Natural killer cell (primary cell): ENCODE measurements at places on chromosomes 5 and 9. TPM values are rescaled to one million over a fixed set of nuclear protein-coding genes. Genes with fewer than 3 reads are reported as not detected.
A peak's percentile ranks its signal among the peaks of the same experiment; 100 is the strongest.

DNA sequence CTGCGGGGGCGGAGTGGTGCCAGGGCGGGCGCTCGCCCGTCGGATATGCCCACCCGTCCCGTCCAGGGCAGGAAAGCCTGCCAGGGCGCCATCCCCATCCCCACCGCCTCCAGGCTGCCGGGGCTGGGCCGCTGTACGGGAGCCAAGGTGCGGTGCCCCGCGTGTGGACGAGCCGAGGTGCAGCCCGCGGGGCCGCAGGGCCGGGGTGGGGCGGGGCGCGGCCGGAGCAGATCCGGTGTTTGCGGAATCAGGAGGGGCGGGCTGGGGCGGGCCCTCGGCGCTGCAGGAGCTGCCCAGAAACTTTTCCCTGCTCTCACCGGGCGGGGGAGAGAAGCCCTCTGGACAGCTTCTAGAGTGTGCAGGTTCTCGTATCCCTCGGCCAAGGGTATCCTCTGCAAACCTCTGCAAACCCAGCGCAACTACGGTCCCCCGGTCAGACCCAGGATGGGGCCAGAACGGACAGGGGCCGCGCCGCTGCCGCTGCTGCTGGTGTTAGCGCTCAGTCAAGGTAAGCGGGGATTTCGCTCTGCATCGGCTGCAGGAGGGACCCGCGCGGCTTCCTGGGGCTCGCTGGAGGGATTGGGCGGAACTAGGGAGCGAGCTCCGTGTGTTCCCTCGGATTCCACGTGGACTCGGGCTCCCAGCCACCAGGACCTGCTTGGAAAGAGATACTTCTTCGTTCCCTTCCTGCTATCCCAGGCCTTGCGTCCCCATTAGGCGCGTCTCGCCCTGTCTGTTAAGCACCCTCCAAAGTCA lies at the start of gene ITGA2:
Gene ITGA2, plus strand, starts transcription at position 328 of the 756 bp plus-strand sequence. Its CDS starts 117 bp downstream, at position 445.
- peak; percentile 37 for DNase-seq

DNA sequence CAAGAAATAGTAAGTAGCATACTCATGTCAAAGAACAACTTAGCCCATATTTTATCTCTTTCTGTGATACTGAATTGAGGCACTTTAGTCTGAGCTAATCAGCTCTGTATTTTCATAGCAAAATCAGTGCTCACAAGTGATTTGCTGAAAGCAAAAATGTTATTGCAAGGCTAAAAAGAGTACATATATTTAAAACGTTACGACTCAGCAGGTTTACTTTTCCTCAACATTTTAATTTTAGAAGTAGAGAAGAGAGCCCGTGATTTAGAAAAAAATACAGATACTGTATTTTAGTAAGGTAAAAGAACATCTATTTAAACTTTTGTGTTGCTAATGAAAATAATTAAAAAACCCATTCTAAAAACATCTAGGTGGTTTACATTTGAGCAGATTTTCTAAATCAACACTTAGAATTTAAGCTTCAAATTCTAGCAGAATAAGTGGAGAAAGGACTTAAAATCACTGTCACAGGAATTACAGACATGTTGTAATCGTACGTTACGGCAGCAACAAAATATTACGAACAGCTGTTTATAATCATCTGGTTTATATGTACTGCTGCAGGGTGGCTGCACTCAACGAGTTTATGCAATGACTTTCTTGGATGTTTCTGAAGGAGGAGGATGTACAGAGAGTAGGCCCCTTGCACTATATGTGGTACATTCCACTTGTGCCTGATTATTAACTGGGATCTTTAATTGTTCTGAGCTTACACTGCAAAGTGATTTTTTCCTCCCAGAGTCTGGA lies 20.1 kb downstream of the SREK1 start:
- no peak for DNase-seq

- DNase-seq, result no peak
These were observed 27.7 kb upstream of the GFPT2 start for GRCh38 chr5:180380856-180381255.

GRCh38 chr9:108869092-108869725 lies 7.1 kb downstream of the ACTL7A start:
- no peak for DNase-seq

GRCh38 chr5:97458851-97459250 lies 275.8 kb upstream of the RIOK2 start:
- no peak for DNase-seq

DNA sequence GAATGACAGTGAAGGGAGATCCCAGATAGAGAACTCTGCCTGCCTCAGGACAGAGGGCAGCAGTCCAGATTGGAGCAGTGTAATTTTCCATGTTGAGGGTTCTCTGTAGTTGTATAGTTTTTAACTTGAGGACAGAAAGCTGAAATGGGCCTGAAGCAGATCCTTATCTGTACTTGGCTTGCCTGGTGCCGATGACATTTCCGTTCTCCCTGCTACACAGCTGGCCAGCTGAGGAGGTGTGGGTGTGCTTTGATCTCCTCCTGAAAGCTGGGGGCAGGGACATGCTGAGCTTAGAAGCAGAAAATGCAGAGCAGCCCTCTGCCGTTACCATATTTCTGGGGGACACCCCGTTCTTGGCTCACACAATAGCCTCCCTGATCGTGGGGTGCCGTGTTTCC lies 10.5 kb downstream of the GLRX start:
- DNase-seq, result peak; percentile 61

- no peak for DNase-seq
These were observed 201.8 kb downstream of the FOXD4L6 start for GRCh38 chr9:40926404-40927259.

DNA sequence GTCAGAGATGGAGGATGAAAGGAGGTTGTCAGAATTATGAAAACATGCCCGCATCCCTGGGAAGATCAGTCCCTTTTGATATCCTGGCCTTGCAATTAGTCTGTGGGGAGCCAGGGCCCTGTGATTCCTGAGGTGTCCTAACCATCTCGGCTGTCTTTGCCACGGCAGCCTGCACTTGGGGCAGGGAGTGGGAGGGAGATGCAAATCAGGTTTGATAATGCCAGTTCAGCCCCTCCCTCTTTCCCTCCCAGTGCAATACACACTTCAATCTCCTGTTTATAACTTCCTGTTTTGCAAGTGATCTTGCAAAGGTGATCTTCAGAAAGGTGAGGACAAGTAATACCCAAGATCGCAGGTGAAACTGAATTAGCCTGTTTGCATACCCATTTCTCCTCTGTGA lies 114.0 kb upstream of the ALDH1B1 start:
- DNase-seq, result peak; percentile 12

DNA sequence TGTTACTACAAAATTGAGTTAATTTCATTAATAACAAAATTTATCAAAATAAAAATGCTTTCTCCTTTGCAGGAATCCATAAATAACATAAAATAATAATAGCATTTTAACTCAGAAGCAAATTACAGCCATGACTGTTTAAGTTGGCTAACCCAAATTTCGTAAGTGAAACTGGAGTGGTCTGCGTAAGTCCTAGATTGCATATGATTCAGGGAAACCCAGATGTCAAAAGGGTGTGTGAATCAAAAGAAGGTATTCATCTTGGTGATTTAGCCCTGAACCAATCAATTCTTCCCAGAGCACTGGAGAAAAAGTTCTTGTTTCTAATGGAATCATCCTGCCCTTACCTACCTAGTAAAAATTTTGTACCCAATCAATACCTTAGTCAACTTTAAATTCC lies 547.6 kb downstream of the RAB3C start:
- no peak for DNase-seq

DNA sequence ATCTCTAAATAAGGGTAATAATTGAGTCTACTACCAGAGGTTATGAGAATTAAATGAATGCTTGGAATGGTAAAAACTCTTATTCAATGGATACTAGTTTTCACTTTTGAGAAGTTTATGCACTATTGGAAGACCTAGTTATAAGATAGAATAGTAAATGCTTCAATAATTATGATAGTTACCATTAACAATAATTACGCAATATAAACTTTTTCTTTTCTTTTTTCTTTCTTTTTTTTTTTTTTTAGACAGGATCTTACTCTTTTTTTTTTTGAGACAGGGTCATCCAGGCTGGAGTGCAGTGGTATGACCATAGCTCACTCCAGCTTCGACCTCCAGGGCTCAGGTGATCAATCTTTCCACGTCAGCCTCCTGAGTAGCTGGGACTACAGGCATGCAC lies 6.7 kb downstream of the ALDOB start:
- no peak for DNase-seq

- no peak for DNase-seq
These were observed 1.8 kb downstream of the IL6ST start for GRCh38 chr5:55993013-55993412.

DNA sequence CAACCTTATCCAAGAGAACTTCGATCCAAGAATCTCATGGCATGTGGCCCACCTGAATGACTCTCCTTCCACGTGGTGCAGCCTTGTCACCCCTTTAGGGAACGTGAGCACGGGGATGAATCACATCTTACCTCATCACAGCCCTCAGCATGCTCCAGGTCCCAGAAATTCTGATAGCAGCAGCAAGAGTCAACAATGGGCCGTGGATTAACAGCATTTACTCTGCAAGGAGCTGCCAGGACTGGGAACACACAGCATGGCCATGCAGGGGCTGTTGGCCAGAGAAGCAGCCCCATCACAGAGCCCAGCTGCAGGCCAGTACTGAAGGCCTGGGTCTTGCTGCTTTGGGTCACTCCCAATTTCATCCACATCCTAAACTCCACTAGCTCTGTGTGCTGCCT lies 150.4 kb downstream of the C5orf15 start:
- DNase-seq, result no peak

The NCS1 gene
- 1.4 TPM for total RNA-seq

The TESK1 gene
- 40.7 TPM for total RNA-seq

The IRGM gene
- 2.4 TPM for total RNA-seq

The LRRC19 gene
- total RNA-seq, result not detected

The TUSC1 gene
- not detected for total RNA-seq

The MCCC2 gene
- total RNA-seq, result 23.3 TPM

The PRKACG gene
- total RNA-seq, result not detected

The TAL2 gene
- not detected for total RNA-seq
